Kasumi-1 (cell line): ENCODE measurements at places on chromosomes 7 and 10.
A peak's percentile ranks its signal among the peaks of the same experiment; 100 is the strongest.

GRCh38 chr10:55233505-55233904, 432.5 kb upstream of the PCDH15 start:
- DNase-seq, result no peak

DNA sequence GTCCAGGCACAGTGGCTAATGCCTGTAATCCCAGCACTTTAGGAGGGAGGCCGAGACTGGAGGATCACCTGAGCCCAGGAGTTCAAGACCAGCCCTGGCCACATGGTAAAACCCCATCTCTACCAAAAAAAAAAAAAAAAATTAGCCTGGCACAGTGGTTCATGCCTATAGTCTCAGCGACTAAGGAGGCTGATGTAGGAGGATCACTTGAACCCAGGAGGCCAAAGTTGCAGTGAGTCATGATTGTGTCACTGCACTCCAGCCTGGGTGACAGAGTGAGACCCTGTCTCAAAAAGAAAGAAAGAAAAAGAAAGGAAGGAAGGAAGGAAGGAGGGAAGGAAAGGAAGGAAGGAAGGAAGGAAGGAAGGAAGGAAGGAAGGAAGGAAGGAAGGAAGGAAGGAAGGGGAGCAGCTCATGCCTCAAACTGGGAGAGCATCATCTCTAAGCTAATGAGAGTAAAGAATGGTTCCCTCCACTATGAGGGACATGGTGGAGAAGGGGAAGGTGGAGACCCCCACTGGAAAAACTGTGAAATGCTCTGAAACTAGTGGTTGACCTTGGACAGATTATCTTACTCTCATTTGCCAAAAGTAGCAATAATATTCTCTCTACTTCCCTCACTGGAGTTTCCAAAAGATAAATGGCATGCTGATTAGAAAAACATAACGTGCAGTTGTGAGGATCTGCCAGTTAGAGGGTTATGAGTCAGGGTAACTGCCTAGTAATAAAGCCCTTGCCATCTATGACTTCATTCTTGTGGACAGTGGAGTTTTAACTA, 16.8 kb downstream of the GIMAP5 start:
- DNase-seq, result peak; percentile 82

DNA sequence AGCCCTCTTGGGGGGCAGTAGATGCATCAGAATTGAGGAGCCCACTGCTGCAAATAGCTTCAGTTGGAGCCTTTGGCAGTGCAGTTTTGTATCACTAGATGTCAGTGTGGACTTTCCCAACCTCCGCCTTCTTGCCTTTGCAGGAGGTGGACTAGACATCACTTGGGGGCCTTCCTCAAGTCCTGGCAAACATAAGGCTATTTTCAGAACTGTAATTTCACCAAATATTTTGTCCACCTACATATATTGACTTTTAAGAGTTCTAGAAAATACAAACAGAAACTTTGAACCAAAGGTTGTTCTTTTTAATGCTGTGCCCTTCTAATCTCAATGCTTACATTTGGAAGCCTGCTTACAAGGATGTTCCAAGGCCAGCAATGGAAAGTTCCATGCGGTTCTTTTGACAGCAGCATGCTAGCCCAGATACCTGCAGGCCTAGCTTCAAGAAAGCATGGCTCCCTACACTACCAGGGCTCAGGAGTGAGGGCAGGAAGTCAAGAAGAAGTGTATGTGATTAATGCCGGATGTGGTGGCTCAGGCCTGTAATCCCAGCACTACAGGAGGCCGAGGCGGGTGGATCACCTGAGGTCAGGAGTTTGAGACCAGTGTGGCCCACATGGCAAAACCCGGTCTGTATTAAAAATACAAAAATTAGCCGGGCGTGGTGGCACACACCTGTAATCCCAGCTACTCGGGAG, 8.0 kb upstream of the ZNRF2 start:
- DNase-seq, result peak; percentile 84

DNA sequence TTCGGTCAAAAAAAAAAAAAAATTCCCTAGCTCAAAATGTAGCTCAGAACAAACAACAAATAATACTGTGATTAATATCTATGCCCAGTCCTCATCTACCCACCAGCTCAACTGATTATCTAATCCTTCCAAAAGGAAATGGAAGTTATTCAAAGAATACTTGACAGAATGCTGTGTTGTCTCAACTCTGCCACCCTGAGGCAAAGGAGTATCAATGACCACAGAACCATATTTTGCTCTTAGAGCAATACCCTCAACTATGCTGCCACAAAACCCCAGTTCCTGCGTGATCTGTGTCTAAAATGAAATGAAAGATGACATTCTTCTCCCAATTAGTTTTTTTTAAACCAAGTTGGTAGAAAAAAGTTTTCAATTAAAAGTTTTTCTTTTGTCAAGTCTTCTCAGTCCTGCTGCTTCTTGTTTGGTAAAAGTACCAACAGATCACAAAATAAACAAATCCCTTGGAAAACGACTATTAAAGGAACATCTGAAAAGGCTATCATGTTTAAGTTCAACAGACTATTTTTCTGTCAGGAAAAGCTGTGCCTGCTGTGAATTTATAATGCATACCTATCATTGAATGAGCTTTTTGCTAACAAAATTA, 21.6 kb downstream of the RBM28 start:
- peak; percentile 79 for DNase-seq

DNA sequence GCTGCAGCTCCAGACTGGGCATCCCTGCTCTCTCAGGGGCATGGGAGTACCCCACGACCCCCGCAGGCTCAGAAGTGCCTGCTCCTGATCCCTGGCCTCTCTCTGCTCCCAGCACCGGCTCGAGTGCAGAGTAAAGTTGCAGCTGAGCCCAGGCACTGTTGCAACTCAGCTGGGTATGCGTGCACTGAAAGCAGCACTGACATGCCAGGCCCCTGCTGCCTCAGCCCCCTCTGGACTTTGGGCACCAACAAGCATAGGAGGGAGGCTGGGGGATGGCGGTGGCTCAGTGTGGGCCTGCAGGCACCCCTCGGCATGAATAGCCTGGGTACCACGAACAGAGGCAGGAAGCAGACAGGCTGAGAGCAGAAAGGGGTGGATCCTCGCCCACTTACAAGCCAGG, 295.3 kb downstream of the GRM8 start:
- no peak for DNase-seq

- no peak for DNase-seq
Observed at GRCh38 chr7:101470668-101471487, 108.2 kb downstream of the COL26A1 start.

DNA sequence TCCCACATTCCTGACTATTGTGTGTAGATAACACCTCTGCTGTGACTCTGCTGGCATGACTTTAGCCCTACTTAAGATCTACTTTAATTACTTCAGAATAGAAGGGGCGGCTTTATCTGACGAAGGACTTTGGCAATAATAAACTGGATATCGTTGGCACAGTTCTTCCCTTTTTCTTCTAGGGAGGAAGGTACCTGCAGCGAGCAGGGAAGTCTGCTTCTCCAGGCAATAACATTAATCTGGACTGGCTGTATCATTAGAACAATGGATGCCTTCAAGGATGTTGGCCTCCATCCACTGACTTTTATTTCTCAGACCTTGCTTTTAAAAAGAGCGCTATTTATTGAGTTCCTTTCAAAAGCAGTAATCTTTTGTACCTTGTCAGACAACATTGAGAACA, 172.6 kb upstream of the THSD7A start:
- DNase-seq, result no peak

- DNase-seq, result no peak
Observed at GRCh38 chr7:69677881-69678493, 79.7 kb downstream of the AUTS2 start.

GRCh38 chr7:151240536-151240935, 8.0 kb downstream of the SMARCD3 start:
- no peak for DNase-seq

- DNase-seq, result no peak
Observed at GRCh38 chr10:114648368-114648767, 9.7 kb downstream of the ABLIM1 start.

- no peak for DNase-seq
Observed at GRCh38 chr10:128713471-128713870, 587.2 kb upstream of the MKI67 start.

DNA sequence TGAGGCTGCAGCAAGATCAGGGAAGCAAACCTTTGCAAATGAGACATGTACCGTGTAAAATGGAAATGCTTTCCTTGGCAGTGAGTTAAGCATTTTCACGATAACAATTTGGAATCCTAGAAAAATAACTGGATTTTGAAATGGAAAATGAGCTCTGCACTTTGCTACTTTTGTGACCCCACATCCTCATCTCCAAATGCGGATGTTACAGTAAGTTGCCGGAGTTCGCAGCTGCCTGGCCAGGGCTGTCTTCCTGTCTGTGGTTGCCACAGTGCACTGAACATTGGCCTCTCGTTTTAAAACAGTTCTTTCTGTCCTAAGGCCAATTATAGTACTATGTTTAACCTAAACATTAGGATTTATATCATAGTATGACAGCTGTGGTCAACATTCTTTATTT, 136.2 kb upstream of the FZD8 start:
- peak; percentile 93 for DNase-seq

GRCh38 chr10:69281507-69282413, 3.5 kb downstream of the HK1 start:
- DNase-seq, result no peak

- peak; percentile 36 for DNase-seq
Observed at GRCh38 chr7:26091933-26092332, 60.1 kb upstream of the NFE2L3 start.

- DNase-seq, result no peak
Observed at GRCh38 chr7:121797657-121798452, 75.1 kb upstream of the PTPRZ1 start.

GRCh38 chr7:107643407-107643806, 17.2 kb upstream of the SLC26A4 start:
- no peak for DNase-seq

DNA sequence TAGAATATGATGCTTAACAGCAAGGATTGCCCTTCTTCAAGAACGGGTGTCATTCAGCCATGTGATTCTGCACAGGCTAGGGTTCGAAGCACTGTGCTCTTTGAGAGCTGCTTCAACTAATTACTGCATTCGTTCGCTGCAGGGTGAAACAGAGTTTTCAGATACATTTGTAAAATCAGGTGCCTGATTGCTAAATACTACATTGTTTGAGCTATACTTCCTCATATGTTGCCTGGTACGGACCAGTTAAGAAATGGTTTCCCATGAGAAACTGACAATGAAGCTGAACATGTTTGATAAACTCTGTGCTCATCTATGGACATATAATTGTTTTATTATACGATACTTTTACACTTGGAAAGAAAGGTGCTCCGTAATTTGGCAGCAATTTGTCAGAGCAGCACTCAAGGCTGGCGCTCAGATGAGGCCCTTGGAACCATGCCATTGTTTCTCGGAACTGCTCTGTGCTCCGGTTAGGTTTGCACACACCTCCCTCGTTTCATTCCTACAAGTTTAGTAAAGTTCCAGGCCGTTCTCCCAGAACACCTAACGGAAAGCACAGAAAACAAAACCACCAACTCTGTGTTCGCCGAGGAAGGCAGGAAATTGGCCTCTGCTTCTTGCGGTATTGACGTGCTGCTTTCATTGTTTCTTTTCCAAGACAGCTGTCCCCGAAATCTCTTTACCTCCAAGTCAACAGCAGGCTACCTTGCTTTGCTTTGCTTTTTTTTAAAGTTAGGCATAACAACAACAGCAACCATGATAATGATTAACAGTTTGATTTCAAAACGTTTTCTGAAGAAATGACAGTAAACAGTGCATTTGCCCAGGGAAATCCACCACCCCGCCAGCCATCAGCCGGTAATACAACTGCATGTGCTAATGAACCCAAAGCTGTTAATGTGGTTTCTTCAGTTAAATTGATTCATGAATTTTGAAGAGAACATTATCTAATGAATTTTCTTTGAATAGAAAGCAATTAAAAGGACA, 206.9 kb downstream of the EBF3 start:
- DNase-seq, result peak; percentile 14

DNA sequence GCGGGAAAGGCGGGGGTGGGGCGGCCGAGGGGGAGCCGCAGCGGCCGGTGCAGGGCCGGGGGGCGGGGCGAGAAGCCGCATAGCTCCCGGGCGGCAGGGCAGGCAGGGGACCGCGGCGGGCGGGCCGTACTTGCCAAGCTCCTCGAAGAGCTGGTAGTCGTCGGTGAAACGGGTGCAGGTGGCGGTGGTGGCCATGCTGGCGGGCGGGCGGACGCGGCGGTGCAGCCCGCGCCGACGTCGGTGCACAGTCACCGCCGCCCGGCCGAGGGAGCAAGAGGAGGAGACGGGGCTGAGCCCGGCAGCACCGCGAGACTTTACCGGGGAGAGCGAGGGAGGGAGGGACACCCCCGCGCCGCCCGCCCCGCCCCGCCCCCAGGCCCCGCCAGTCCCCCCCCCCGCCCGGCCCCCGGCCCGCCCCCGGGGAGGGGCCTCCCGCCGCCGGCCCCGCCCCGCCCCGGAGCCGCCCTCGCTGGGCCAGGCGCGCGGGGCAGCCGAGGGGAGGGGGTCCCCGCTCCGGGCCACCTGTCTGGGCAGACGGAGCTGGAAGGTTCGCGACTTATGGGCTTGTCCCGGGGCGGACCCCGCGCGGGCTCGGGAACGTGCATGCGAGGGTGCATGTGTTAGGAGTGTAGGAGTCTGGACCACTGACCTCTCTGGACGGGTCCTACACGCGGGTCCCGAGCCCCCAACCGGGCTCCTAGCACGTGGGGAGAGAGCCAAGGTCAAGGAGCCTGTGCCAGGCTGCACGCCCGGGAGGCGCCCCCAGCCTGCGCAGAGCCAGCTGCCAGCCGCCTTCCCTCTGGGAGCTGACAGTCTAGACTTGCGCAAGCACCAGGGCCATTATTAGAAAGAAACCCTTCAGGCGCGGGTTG, at the start of gene CAMK2G:
TSS of gene CAMK2G (minus strand) at position 289 of the 872 bp plus-strand sequence. CDS start at position 195, 94 bp downstream.
- peak; percentile 89 for DNase-seq

GRCh38 chr10:111511751-111512150, 434.9 kb downstream of the ADRA2A start:
- DNase-seq, result no peak

DNA sequence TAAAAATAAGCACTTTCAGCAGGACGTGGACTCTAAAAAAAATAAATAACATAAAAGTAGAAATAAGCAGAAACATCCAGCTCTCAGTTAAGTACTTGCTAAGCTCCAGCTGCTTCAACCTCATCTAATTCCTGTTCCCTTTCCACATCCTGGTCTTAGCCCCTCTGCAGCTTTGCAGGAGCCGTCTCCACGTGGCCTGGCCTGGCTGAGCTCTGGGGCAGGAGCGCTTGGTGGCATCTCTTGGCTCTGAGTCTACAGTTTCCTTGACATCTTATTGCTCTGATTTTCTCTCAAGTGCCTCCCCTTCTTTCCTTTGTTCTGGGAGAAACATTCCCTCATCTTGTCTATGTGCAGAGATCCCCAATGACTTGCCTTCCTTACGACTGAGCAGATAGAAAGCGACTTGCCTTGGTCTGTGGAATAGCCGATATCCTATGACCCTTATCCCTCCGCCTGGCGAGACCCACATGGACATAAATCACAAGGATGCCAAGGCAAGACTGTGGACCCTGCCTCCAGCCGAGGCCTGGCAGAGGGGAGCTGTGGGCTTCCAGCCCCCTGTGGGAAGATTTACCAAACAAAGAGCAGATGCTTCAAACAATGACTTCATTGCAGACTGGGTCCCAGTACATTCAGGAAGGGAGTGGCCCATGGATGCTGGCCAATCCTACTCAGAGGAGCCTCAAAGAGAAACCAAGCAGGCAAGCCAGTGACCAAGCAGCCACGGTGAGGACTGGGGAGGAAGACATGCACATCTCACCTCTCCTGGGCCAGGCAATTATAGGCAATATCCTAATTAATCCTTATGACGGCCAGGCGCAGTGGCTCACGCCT, 61.9 kb downstream of the SPOCK2 start:
- no peak for DNase-seq

GRCh38 chr10:90642136-90642535, 215.7 kb downstream of the HTR7 start:
- no peak for DNase-seq

- DNase-seq, result no peak
Observed at GRCh38 chr7:81468526-81468925, 301.3 kb downstream of the HGF start.

GRCh38 chr7:136869001-136869961, 829 bp downstream of the CHRM2 start:
- no peak for DNase-seq

- no peak for DNase-seq
Observed at GRCh38 chr10:8183241-8183704, 128.8 kb downstream of the GATA3 start.
